ENCODE measurements at places on chromosomes 7 and 10. TPM values are rescaled to one million over a fixed set of nuclear protein-coding genes. Genes with fewer than 3 reads are reported as not detected.

The SLC18A3 gene
- total RNA-seq, result not detected

The GPR15LG gene
- total RNA-seq, result not detected

The CLCN1 gene
- under 0.01 TPM for total RNA-seq

The RPEL1 gene
- not detected for total RNA-seq

The SPDYE2 gene
- not detected for total RNA-seq

The OR6V1 gene
- not detected for total RNA-seq

The SMKR1 gene
- total RNA-seq, result not detected

The LIPJ gene
- not detected for total RNA-seq

The TMED4 gene
- total RNA-seq, result 94.7 TPM

Data from bronchus fibroblast of lung (primary cell).